ENCODE measurements at places on chromosomes 1 and 21.

DNA sequence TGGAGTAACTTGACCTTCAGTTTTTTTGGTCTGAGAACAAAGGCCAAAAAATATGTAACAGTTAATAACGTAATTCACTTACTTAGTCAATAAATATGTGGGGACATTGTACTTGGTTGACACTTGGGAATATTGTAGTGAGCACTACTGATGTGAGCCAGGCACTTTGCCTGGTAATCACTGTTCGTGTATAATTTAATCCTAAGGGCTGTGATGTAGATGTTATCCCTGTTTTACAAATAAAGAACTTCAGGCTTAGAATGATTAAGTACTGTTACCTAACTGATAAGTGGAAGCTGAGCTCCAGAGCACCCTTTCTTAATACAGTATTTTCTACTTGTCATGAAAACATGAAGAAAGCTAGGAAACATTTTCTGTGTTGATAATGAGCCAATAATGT, 28.0 kb downstream of the PTBP2 start:
- DNase-seq = no peak

- DNase-seq = no peak
These were observed 337.1 kb downstream of the SIPA1L2 start for GRCh38 chr1:232292818-232293217.

GRCh38 chr1:170707117-170707516, 43.2 kb downstream of the PRRX1 start:
- no peak for DNase-seq

DNA sequence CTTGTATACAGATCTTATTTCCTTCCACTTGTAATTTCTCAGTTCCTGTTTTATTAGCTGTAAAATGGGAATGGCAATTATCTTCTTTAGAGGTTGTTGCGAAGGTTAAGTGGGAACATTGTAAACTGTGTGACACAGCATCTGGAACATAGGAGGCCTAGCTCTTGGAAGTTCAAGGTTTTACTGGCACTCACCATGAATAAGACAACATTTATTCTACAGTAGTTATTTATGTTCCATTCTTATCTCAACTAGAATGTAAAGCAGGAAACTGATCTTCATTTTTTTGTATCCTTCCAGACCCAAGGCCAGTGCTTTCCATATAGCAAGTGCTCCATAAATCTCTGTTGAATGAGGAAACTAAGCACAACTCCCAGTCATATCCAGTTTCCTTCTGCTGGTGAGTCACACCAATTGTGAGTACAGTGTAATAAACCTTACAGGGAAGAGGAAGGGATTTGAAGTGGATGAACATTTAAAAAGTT, 1.4 kb downstream of the BCL10 start:
- DNase-seq = no peak

DNA sequence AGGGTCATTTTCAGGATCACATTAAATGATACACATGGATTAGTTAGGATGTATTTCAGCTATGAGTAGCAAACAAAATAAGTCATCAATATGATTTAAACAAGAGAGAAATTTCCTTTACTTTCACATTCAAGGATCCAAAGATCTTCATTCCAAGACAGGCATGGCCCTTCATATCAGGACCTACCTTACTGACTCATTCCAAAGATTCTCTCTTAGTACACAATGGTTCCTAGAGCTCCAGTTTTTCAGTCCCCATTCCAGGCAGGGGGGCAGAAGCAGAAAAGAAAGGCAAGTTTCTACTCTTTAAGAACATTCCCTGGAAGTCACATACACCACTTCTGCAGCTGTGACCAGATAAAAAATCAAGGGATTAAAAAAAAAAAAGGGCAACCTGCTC, 23.7 kb downstream of the RGS2 start:
- DNase-seq = no peak

DNA sequence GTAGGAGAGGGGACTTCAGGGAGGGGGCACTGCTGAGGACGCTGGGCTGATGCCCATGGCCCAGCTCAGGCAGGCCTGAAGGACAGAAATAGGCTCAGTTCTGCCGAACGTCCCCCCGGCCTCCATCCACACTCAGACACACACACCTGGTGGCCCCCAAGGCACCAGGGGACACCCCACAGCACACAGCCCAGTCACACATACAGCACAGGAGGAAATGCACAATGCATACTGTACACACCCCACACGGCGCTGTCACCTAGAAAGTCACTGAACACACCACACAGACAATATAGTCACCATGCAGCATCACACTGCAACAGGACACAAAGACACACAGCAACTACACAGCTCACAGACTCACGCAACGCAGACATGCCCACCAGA, 562 bp downstream of the SYTL1 start:
- DNase-seq = peak; percentile 72

- DNase-seq = no peak
These were observed 84.5 kb upstream of the BCL10 start for GRCh38 chr1:85360730-85361493.

- DNase-seq = no peak
These were observed 709 bp upstream of the SLC41A1 start for GRCh38 chr1:205813755-205814058.

DNA sequence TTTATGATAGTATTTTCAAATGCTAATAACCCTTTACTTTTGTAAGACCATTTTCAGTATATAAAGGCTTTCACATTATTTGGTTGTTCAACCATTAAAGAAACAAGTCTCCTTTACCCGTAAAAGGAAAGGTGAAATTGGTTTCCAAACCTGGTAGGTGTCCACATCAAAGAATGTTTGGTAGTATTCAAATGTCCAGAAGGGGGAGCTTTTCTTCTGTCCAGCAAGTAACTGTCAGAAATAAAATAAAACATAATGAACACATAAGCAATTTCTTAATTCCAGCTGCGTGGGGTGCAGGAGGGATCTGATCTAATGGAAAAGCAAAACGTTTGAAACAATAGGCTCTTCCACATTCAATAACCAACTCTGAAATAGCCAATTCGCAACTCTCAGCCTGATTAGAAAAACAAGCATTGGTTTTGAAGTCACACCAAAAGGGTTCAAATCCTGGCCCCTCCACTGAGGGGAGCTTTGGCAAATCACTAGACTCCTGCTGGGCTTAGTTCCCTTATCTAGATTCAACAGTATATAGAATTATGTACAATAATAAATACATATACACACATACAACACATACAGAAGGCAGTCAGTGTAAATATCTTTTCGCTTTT, 11.0 kb downstream of the YIPF1 start:
- no peak for DNase-seq

DNA sequence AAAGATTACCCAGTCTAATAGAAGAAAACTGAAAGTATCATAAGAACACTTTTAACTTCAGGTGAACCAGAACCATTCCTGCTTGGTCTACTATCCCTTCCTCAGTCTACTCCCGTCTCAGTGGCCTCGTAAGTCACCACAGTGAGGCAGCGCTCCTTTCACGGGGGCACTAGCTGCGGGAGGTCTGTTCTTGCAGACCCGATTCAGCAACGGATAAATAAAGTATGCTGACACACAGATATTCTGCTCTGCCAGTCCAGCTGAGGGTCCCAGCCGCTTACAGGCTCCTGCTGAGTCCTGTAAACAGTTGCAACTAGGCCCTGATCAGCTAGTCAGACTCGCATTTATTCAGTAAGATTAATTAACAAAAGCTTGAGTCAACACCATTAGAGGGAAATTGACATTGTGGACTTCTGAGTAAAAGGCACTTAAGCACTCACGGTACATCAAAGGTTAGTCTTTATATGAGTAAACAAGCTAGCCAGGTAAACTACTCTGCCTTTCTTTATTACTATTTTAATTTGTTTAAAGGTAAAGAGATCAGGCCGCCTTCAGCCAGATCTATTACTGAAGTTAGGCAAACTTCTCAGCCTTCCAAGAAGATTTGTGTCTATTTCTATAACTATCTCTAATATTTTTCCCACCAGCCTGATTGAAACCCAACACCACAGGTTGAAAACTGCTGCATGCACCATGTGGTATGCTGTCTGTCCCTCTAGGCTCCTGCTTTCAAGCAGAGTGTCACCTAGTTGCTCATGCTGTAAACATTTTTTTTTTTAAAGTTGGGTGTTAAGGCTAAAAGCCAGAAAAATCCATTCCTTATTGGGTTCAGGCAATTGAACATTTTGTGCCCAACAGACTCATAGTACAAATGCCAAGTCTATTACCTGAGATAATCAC, 87.7 kb downstream of the INTS7 start:
- DNase-seq = no peak

- no peak for DNase-seq
These were observed 21.2 kb downstream of the MCM3AP start for GRCh38 chr21:46264046-46264689.

DNA sequence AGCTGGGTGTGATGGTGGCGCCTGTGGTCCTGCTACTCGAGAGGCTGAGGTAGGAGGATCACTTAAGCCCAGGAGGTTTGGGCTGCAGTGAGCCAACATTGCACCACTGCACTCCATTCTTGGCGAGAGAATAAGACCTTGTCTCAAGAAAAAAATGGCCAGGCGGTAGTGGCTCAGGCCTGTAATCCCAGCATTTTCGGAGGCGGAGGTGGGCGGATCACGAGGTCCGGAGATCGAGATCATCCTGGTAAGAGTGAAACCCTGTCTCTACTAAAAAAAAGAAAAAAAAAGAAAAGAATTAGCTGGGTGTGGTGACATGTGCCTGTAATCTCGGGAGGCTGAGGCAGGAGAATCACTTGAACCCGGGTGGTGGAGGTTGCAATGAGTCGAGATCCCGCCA, 11.3 kb downstream of the ATAD3B start:
- DNase-seq = no peak

DNA sequence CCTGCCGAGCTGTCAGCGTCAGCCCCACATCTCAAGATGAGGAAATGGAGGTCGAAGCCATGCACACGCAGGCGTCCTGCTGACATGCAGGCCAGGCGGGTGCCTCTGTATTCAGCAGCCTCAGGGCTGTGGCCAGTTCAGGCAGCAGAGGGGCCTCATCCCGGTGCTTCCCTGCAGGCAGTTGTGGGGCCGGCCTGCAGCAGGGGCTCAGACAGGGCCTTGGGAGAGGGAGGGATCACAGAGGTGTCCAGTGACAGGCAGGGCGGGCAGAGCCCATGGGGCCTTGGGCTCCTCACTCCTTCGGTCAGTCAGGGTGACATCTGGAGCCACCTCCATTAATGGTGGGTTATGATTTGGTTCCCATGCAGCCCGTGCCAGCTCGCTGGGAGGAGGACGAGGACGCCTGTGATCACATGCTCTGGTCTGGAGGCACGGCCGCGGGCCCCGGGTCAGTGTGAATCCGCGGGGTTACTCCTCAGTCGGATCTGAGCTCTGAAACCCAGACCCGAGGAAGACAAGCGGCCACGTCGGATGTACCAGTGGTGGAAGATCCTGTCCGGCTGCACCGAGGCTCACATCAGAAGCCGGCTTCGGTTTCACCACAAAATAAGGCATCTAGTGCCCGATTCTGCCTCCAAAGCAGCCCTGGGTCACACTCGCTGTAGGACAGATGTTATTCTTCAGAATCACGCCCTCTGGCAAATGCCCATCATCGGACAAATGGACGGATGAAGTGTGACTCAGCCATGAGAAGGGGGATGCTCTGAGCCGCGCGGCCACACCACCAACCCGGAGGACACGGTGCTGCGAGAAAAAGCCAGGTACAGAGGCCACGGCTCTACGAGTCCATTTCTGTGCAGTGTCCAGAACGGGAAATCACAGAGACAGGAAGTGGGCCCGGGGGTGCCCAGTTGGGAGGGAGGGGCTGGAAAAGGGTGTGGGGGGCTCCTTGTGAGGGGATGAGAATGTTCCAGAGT, 33.4 kb downstream of the KRTAP10-1 start:
- no peak for DNase-seq

GRCh38 chr1:49364676-49365075, 588.0 kb upstream of the BEND5 start:
- DNase-seq = no peak

- no peak for DNase-seq
These were observed 18.4 kb downstream of the CNIH4 start for GRCh38 chr1:224375059-224375458.

All from activated CD4-positive, alpha-beta T cell treated with anti-CD3 and anti-CD28 coated beads for 36 hours (primary cell).